ENCODE measurements at places on chromosomes 2 and 18.

- no peak for DNase-seq
These were observed 277.8 kb downstream of the EIPR1 start for GRCh38 chr2:3099860-3100234.

DNA sequence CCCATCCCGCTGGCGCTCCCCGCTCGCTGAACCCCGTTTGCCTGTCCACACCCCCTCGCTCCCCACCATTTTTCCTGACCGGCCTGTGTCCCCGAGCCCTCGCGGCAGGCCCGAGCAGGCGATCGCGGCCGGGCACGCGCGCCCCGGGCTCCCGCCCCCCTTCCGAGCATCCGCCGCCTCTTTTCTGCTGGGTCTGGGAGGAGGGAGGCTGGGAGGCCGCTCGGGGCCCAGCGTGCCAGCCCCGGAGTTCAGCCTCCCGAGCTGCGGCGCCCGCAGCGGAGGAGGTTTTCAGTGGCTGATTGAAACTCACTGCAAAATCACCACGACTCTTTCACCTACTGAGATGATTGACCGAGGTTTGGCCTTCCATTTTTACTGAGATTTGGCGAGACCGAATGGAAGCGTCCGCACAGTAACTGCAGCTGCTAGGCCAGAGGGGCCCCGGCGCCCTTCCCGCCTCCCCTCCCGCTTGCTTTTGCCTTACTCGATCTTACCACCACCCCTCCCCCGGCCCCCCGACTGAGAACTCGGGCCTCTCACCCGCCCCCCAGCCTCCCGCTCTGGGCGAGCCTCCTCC lies 4.8 kb downstream of the SOX11 start:
- DNase-seq = no peak

DNA sequence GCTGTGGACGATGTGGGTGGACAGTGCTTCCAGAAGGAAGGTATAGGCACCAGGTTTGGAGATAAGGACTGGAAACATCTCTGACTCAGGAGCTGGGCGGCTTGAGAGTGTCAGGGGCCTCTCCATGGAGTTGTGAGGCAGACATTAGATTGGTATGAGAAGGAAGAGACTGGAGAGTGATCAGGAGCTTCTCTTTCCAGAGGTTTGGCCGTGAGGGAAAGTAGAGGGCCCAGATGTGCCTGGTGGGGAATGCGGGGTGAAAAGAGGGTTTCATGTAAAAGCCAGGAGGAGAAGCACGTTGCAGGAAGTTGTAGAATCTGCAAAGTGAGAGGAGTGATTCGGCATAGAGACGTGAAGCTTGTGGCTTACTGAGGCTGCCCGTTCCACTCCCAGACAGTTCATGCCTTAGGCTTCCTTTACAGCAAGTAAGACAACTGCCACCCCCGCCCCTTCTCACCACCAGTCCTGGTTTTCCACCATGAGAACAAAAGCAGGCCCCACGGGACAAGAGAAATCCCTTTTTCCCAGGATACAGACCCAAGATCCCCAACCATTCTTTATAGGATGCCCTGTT lies 166.3 kb upstream of the HDAC4 start:
- no peak for DNase-seq

- peak; percentile 41 for DNase-seq
These were observed 15.8 kb upstream of the SELENOI start for GRCh38 chr2:26330114-26330549.

GRCh38 chr18:56221195-56222065 lies 417.0 kb downstream of the TXNL1 start:
- DNase-seq = no peak

DNA sequence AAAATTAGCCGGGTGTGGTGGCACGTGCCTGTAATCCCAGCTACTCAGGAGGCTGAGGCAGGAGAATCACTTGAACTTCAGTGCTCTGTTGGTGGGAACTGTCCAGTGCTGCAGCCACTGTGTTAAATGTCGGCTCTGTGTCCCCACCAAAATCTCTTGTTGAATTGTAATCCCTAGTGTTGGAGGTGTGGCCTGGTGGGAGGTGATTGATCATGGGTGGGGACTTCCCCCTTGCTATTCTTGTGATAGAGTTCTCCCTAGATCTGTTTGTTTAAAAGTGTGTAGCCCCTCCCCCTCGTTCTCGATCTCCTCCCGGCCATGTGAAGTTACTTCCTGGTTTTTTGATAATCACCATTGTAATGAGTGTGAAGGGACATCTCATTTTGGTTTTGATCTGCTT lies 9.8 kb upstream of the RPL31 start:
- DNase-seq = no peak

GRCh38 chr2:98063291-98063854 lies 23.6 kb upstream of the VWA3B start:
- no peak for DNase-seq

GRCh38 chr2:11998626-11999378 lies 252.4 kb downstream of the LPIN1 start:
- no peak for DNase-seq

DNA sequence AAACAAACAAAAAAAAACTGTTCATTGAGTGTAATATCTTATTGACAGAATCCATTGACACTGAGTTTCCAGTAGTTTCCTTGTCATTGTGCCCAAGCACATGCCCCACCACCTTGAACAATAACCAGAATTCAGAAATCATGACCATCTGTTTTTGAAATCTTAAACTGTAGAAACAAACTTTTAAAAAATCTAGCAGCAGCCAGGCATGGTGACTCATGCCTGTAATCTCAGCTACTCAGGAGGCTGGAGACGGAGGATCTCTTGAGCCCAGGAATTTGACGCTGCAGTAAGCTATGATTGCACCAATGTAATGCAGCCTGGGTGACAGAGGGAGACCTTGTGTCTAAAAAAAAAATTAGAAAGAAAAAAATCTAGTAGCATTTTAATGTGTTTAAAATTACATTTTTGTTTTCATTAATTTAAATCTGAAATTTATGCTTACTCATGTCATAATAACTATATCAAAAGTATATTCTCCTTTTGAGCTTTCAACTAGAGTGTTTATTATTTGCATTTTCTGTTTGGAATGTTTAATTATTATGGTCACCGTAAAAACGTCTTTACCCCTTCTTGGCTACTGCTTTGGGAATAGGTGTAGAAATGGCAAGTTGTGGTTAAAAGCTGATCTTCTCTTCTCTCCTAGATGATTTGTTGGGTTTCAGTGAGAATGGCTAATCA lies 25.2 kb upstream of the STON1 start:
- DNase-seq = no peak

- peak; percentile 4 for DNase-seq
These were observed 36.2 kb downstream of the CHST10 start for GRCh38 chr2:100381240-100381639.

GRCh38 chr2:71689393-71689792 lies 236.0 kb downstream of the DYSF start:
- no peak for DNase-seq

DNA sequence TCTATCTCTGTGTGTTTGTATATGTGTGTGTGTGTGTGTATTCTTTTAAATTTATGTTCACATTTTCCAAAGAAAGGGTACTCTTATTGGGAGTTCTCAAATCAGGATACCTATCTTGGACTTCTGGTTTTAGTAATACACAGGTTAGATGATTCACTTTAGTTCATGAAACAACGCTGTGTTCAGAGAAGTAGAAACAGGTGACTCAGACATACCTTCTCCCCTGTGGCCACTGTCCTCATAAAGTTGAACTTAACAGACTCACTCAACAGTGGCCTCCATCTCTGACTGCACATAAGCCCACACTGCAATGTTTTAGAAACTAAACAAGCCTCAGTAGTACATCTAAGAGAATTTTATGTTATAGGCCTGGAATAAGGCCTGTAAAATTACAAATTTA lies 566.6 kb upstream of the VRK2 start:
- no peak for DNase-seq

DNA sequence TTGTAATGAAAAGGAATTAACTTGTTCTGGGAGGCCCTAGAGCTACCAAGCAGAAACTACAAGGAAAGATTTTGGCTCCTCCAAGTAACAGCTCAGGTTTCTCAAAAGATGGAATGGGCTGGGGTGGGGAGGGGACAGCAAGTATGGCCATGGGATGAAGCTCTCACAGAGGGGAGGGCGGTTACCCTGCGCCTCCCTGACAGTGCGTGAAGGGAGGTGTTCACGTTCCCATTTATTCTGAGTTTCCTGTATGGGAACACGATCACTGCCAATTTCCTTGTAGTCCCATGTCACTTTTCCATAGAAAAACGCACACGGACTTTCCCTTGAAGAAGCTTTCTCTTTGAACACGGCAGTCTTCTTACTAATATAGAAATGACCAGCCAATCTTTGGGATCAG lies 17.0 kb downstream of the CDC42EP3 start:
- DNase-seq = no peak

DNA sequence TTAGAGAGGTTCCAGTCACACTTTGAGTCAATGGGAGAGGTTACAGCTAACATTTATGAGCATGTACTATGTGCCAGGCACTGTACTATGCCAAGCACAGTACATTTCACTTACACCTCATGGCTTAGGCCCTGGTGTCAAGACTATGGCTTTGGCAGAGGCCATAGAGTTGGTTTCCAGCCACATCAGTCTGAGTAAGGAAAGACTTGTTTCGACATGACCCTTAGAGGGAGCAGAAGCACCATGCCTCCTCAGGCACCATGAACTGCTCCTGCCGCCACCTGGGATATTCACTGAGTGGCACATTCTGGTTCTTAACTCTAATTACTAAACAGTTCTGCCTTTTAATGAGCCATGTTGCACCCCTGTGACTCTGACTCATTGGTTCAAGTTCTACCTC lies 12.7 kb downstream of the DGUOK start:
- DNase-seq = no peak

Data from esophagus squamous epithelium (tissue), 5 donors.